Cerebellar nuclear complex (tissue), 1 donor: ENCODE measurements at places on chromosomes 12 and 14.

- DNase-seq = no peak
Measured at GRCh38 chr12:54590978-54591591, 2.6 kb upstream of the PPP1R1A start.

- no peak for DNase-seq
Measured at GRCh38 chr14:72419226-72419775, 474.6 kb downstream of the DPF3 start.

GRCh38 chr12:50440288-50440687, 39.6 kb downstream of the LARP4 start:
- DNase-seq = no peak

GRCh38 chr12:129186952-129187351, 333.7 kb downstream of the GLT1D1 start:
- DNase-seq = no peak

DNA sequence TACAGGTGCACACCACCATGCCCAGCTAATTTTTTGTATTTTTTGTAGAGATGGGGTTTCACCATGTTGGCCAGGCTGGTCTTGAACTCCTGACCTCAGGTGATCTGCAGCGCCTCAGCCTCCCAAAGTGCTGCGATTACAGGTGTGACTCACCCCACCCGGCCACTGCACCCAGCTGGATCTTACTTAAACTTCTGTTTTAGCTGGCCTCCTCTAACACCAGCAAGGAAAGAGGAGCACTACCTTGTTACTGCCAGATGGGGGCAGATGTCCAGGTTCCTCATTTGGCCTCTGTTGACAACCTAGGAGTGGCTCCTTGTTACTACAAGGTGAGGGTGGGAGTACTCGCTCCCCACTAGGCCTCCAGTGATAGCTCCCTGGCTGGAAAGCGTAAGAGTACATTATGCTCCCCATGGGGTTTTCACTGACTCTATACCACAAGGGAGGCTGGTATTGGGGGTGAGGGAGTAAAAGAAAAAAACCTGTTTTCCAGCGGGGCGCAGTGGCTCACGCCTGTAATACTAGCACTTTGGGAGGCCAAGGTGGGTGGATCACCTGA, 13.2 kb upstream of the ARF6 start:
- no peak for DNase-seq

- DNase-seq = no peak
Measured at GRCh38 chr12:112716099-112717093, 75.2 kb upstream of the RPH3A start.

- peak; percentile 83 for DNase-seq
Measured at GRCh38 chr12:32501835-32502333, 102.5 kb downstream of the FGD4 start.

DNA sequence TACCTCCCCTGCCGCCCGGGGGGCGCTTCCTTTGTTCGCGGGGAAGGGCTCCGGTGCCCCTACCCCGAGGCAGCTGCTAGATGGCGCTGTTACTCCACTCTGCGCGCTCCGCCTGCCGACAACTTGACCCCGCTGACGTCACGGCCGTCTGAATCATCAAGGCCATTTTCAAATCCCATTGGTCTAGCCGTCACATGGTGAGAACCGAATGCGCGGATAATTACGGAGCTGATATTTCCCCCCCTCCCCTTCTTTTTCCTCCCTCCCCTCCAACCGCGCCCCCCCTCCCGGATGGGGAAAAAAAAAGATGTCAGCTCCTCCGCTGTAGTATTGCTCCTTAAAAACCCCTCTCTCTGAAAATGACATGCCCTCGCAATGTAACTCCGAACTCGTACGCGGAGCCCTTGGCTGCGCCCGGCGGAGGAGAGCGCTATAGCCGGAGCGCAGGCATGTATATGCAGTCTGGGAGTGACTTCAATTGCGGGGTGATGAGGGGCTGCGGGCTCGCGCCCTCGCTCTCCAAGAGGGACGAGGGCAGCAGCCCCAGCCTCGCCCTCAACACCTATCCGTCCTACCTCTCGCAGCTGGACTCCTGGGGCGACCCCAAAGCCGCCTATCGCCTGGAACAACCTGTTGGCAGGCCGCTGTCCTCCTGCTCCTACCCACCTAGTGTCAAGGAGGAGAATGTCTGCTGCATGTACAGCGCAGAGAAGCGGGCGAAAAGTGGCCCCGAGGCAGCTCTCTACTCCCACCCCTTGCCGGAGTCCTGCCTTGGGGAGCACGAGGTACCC, at the start of gene HOXC10:
Gene HOXC10 (plus strand): TSS at position 246 of the 791 bp plus-strand sequence. CDS start 114 bp downstream, at position 360.
- no peak for DNase-seq

DNA sequence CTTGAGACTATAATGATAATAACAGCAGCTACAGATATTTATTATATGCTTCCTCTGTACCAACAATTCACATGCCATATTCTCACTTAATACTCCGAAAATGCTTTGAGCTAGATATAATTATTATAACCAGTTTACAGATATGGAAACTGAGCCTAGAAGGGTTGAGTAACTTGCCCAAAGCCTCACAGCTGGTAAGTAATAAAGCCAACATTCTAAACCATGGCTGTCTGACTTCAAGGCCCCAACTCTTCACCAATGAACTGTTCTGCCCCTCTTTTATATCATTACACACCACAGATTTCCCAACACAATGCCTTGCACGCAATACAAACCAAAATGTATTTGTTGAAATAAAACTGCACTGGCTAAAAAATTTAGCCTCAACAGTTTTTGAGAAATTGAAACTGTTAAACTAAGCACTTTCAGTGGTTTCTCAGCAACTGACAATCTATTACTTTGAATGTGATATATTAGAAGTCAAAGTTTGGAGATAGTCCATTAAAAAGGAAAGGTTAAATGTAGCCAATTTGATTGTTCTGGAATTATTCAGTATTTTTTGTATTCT, 222.5 kb upstream of the ARHGAP5 start:
- no peak for DNase-seq

- DNase-seq = no peak
Measured at GRCh38 chr14:54582334-54582733, 15.4 kb downstream of the SAMD4A start.

DNA sequence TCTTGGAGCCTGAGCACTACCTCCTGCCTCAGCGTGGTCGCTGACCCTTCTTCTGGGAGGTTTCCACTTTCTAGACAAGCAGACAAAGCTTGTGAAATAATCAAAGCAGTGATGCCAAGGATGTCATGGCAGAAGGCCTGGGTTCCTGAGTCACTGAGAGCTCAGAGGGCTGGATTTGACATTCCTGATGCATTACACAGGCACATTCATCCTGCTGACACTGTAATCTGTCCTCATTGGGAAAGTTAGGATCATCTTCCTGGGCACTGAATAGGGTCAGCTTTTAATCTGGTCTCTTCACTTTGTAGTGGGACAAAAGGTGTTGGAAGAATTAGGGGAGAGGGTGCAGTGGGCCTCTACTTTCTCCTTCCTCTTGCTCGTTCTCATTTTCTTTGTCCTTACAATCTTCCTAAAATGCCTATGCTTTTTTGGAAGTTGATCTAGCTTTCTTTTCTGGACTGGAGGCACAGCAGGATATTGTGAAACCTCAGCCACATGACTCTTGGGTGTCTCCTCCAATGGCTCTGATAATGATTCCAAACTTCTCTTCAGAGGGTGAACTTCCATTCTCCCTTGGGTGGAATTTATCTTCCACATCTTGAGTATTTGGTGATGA, 29.6 kb downstream of the EEA1 start:
- no peak for DNase-seq

- no peak for DNase-seq
Measured at GRCh38 chr14:77955816-77956484, 156.0 kb downstream of the ADCK1 start.

GRCh38 chr12:25009496-25010092, 60.7 kb upstream of the BCAT1 start:
- peak; percentile 69 for DNase-seq

GRCh38 chr12:12903642-12904609, 12.6 kb downstream of the GPRC5A start:
- DNase-seq = no peak

GRCh38 chr14:50606468-50606867, 46.5 kb downstream of the ATL1 start:
- no peak for DNase-seq

DNA sequence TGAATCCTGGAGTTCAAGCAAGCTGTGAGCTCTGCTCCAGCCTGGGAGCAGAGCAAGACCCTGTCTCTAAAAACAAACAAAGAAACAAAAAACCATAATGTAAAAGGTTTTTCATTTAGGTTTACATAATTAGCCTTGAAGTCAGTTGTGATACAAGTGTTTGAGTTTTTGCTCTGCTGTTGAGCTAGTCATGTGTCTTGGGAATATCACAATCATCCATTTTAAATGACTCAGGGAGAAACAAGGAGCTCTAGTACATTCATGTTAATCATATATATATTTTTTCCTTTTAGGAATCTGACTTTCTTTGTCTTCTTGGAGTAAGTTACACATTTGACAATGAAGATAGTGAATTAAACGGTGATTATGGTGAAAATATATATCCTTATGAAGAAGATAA, 12.9 kb downstream of the MIA2 start:
- DNase-seq = no peak

GRCh38 chr12:46494424-46494823, 121.9 kb upstream of the SLC38A2 start:
- no peak for DNase-seq

- DNase-seq = no peak
Measured at GRCh38 chr12:57456145-57456700, 1.1 kb downstream of the INHBE start.

GRCh38 chr12:108357834-108358579, 18.9 kb upstream of the CMKLR1 start:
- no peak for DNase-seq

DNA sequence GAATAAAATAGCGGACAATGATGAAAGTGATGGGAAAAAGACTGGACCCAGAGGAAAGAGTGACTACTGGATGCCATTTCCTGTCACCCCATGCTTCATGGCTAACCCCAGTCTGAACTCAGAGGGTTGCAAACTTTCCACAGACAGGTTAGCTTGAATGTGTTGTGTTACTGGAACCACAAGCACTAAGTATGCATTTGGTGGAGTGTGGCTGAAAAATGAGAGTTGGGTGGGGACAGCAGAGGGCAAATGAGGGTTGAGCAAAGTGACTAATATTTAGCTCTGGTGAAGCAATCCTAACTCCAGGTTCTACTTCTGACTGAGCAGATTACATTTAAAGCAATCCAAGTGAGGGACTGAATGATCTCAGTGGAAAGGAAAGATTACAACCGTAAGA, 1.6 kb downstream of the SLC16A7 start:
- no peak for DNase-seq

DNA sequence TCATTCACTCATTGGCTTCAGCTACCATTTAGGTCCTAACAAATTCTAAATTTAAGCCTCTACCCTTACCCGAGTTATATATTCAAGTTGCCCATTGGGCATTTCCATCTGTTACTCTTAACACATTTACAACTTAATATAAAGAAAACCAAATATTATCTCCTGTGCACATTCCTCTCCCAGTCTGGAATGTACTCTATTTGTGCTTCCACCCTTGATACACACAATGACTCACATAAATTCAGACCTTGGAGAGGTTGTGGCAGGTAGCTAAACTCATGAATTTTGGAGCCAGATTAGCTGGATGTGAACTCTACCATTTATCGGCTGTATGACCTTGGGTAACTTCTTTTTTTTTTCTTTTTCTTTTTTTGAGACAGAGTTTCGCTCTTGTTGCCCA, 51.1 kb downstream of the BRMS1L start:
- DNase-seq = no peak

GRCh38 chr12:58961166-58961565, 40.9 kb upstream of the LRIG3 start:
- no peak for DNase-seq

GRCh38 chr14:65080960-65081747, 21.2 kb downstream of the MAX start:
- no peak for DNase-seq

- DNase-seq = no peak
Measured at GRCh38 chr12:111757361-111758119, 9.2 kb upstream of the ALDH2 start.

GRCh38 chr12:52082988-52083637, 3.6 kb downstream of the SMIM41 start:
- DNase-seq = peak; percentile 15

GRCh38 chr12:32302218-32303173, 96.9 kb upstream of the FGD4 start:
- DNase-seq = no peak

- no peak for DNase-seq
Measured at GRCh38 chr12:128018067-128018466, 248.9 kb upstream of the TMEM132C start.

GRCh38 chr12:41452838-41453407, 264.8 kb downstream of the PDZRN4 start:
- DNase-seq = no peak

- DNase-seq = no peak
Measured at GRCh38 chr14:94109915-94110250, 653 bp upstream of the IFI27 start.

DNA sequence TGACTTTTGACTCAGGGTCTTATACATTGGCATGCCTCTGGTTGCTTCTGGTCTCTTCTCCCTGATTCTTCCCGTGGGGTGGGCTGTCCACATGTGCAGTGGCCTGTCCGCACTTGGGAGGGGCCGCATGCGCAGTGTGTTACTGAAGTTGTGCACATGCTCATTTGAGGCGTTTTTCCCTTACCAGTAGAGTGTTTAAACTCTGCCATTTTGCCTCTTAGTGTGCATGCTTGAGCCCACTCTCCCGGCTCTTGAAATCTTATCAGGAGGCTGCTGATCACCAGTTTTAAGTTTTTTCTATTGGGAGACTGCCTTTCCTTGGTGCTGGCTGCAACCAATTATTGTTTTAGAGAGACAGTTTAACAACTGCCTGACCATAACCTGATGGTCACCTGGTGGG, 32.1 kb upstream of the HECTD1 start:
- no peak for DNase-seq

DNA sequence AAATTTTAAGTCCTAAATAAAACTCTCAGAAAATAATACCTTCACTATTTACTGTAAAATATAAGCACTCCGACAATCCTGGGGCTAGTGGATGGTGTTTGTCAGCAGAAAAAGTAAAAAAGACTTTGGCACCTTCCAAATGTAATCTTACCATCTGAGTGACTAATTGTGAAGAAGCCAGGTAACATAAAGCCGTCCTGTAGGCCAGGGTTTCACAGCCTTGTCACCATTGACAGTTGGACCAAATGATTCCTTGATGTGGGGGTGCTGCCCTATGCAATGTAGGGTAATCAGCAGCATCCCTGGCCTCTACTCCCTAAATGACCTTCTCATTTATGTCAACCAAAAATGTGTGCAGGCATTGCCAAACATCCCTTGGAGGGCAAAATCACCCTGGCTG, 87.2 kb downstream of the CAPZA3 start:
- no peak for DNase-seq

GRCh38 chr12:130562716-130563115, 153.4 kb downstream of the RIMBP2 start:
- no peak for DNase-seq

- DNase-seq = no peak
Measured at GRCh38 chr12:83077041-83077440, 390.3 kb downstream of the TMTC2 start.

GRCh38 chr14:46384611-46385010, 267.0 kb downstream of the RPL10L start:
- DNase-seq = no peak
